Posterior vena cava (tissue), 2 donors: ENCODE measurements at places on chromosomes 4 and X.

DNA sequence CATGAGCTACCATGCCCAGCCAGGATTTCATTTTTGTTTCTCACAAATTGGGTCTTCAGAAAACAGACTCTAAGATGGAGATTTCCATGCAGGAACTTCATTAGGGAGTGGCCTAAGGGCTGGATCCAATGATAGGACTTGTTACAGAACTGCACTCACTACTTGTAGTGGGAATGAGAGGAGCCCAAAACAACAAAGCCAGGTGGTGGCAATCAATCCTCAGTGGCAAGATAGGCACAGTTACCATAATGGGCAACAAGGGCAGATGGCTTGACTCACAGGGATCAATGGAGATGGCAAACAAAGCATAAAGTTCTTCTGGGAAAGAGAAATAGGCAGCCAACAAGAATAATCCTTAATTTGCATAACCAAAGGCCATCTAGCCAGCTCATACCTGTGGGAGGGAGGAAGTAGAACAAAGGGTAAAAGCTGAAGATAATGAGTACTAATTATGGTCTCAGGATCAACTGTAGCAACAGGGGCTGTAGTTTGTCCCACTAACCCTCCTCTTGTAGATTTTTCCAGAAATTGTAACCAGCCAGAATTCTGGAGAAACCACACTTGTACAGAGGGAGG is 72.8 kb upstream of the MAPK10 start:
- DNase-seq: no peak

DNA sequence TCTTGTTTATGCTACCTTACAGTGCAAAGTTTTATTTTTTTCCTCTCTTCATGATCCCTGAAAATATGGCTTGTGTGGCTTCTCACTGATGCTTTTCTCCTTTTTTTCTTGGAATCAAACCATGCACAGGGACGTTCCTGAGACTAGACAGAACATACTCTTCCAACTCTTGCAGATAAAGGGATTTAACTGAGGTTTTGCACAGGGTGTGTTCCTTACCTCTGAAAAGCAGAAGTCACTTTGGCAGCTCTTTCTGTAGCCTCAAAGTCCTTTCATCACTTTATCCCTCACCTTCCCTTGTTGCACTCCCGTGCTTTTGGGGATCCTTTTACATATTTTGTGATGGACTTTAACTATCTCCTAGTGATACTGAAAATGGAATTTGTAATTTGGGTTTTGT is 300.1 kb downstream of the SPRY1 start:
- no peak for DNase-seq

DNA sequence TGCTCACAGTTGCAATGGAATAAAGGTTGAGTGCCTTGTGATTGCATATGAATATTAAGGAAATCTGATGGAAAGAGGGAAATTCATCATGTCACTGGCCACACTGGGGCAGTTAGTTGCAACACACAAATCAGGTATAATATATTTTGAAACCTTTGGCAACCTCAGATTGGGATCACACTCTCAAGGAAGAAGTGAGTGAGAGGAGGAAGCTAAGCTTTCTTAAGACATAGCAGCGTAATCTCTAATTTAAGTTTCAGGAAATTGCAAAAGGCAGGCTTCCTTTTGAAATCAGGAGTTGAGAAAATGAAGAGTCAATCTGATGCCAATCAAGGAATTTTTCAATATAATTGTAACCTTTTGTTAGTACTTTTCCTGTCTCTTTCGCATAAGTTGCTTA is 12.3 kb upstream of the CLTRN start:
- no peak for DNase-seq

DNA sequence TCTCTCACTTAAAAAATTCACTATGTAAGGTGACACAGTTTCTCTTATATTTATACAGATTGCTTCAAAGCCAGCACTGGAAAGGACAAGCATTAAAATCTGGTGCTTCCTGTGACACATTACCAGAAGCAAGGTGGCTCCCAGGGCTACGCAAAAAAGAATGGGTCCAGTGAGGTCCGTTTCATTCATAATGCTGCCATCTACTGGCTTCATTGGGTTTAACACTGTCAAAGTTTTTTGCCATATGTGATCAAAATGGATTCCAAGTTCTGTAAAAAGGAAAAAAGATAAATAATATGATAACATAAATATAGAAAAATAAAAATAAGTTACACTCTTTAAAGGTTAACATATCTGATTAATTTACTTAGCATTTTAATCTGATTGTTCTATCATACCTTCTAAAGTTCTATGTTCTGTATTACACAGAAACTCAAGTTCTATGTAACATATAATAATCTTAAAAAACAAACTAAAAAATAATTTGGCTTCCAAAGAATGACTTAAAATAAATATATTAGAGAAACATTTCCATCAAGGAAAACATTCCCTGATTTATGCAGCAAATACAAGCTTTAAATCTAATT is 22.1 kb downstream of the YIPF7 start:
- DNase-seq: no peak

DNA sequence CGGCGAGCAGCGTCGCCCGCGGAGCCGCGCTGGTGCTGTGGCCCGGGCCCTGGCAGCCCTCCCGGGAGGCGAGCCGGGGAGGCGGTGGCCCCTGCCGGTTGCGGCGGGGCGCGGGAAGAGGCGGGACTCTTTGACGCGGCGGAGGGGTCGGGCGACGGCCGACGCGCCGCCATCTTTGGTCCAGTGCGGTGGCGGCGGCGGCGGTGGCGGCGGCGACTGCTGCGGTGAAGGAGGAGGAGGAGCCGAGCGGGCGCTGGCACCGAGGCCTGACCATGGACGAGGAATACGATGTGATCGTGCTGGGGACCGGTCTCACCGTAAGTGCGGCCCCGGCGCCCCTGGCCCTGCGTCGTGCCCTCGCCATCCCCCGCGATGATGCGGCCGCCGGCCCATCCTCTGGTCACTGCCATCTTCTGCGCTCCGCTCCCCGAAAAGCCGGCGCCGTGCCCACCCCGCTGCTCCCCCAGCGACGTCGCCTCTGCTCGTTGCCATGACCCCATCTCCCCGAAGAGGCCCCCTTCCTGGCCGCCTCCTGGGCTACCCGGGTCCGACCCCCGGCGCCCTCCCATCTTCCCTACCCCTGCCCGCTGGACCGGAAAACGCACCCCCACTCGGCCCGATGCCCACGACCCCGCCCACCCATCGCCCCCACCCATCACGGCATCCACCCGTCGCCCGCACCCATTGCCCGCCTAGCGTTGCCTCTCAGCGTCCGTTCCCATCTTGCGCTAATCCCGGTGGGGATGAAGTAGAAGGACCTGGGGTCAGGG is at the start of gene GDI1:
GDI1 (plus strand) TSS at position 172 of the 770 bp plus-strand sequence; CDS start at position 273, 101 bp downstream.
- DNase-seq: peak; percentile 86

- DNase-seq: no peak
Measured at GRCh38 chr4:105102016-105102415, 44.7 kb upstream of the TET2 start.

DNA sequence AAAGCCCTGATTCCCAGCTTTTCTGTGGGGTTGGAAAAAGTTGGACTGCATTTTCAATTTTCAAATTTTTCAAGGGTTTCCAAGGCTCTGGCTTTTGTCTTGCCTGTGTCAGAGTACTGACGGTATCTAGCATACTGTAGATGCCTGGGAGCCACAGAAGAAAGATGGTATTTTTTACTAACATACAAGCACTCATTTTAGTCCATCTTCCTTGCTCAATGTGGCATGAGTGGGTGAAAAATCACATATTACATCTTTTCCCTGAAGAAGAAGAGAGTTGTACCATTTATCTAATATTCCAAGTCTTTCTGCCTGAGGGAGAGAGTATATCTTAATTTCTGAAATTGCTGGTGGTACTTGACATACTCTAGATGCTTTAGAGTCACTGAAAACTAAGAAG is 738.6 kb upstream of the ADGRL3 start:
- no peak for DNase-seq

- no peak for DNase-seq
Measured at GRCh38 chr4:79209822-79210635, 115.8 kb downstream of the NAA11 start.

GRCh38 chrX:19852014-19853005 is 35.1 kb downstream of the SH3KBP1 start:
- no peak for DNase-seq

GRCh38 chrX:134600714-134601113 is 57.6 kb downstream of the PLAC1 start:
- no peak for DNase-seq

GRCh38 chrX:133364865-133365264 is 50.4 kb downstream of the GPC4 start:
- no peak for DNase-seq
